ENCODE measurements at places on chromosomes 12 and 14. TPM values are rescaled to one million over a fixed set of nuclear protein-coding genes. Genes with fewer than 3 reads are reported as not detected.

CEBPE gene
- total RNA-seq = not detected

PYGL gene
- 46.6 TPM for total RNA-seq

ARL6IP4 gene
- total RNA-seq = 109 TPM

ANKRD33 gene
- 0.19 TPM for total RNA-seq

DENND5B gene
- total RNA-seq = 16.2 TPM

ART4 gene
- not detected for total RNA-seq

DNA sequence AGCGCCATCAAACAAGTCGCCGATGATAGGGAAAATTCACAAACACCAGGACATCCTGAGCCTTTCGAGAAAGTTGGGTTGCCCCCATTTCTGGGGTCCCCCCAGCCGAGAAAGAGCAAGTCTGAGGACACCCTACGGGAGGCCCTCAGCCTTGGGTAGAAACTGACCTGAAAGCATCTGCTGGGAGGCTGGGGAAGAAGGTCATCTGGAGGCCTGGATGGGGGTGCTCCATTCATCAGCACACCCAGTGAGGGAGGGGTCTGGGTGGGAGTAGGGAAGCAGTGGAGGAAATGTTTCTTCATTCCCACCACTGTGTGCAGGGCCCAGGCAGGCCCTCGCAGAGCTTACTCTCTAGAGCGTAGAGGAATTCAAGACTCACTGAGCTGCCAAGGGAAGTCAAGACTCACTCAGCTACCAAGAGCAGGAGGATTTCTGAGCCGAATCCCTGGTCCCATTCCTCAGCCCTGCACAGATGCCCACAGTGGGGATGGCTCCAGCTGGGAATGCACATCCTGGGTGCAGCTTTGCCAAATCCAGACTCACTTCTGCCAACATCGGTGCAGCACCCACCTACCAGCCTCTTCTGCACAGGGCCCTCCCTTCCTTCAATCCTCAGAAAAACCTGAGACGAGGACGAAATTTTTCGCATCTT, 38.1 kb downstream of the DIO3 start:
- DNase-seq = no peak

- DNase-seq = no peak
These were observed 1316.7 kb upstream of the TMEM132C start for GRCh38 chr12:126950266-126950665.

GRCh38 chr12:38149395-38150073, 167.0 kb upstream of the ALG10B start:
- DNase-seq = no peak

- no peak for DNase-seq
These were observed 18.3 kb downstream of the KRT80 start for GRCh38 chr12:52173526-52173925.

DNA sequence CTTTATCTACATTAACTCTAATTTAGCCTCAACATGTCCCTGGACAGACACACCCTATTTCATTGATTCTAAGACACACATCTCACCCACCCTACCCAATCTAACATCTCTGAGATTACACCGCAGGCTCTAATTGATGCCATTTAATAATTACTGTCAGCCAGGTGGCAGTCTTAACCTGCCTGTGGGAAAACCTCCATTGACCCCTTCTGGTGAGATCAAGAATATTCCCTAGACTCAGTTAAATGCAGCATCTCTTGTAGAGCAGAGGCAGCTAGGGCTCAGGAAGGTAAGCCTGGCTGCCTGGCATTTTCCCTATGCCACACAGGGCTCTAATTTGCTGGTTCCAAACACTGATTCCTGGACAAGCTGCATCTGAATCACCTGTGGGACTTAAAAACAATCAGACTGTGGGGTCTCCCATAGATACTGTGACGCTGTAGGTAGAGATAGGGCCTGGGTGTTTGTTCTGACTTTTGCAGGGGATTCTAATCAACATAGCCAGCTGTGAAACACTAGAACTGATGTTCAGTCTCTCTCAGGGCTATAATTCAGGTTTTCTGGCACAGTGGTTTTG, 14.3 kb downstream of the MCRS1 start:
- no peak for DNase-seq

GRCh38 chr12:124516850-124517249, 50.6 kb downstream of the NCOR2 start:
- no peak for DNase-seq

- no peak for DNase-seq
These were observed 40.1 kb downstream of the RERG start for GRCh38 chr12:15181017-15181683.

- no peak for DNase-seq
These were observed 135.0 kb downstream of the NCOR2 start for GRCh38 chr12:124432376-124432775.

GRCh38 chr12:56954958-56955355, 2.5 kb downstream of the RDH16 start:
- no peak for DNase-seq

DNA sequence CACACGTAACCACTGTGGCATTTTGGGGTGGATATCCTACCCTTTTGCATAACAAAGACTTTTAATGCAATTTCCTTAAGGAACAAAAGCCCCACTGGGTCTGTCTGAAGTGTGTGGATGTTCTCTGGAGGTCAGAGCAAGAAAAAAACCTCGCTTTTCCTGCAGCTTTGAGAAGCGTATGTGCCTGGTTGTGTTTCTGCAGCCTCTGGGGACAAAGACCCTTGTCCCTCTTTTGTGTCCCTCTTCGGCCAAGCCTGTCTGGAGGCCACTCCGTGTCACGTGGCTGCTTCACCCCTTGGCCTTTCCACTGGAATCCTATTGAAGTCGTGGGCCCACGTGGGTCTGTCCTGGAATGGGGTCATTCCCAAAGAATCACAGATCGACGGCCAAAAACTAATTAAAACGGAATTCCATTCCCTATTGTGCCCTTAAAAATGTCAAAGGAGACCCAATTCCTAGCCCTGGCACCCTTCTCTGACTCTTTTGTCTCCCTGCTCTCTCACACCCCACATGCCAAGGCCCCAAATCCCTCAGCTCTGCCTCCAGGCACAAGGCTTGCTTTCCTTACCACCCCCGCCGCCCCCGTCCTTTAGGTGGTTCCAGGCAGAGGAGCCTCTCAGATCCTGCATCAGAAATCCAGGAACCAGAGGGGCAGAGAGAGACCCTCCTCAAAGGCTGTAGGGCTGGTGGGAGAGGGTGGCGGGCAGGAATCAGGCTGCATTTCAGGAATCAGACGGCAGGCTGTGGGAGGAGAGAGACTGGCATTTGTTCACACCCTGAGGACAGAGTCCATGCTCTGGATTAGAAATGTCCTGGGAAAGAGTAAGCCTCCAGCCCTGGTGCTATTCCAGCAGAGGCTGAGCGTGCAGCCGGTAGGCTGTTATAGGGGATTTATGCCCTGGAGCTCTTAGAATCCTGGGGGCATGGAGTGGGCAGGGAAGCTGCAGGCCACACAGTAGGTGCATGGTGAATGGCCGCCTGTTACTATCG, 12.6 kb upstream of the CYP46A1 start:
- DNase-seq = no peak

DNA sequence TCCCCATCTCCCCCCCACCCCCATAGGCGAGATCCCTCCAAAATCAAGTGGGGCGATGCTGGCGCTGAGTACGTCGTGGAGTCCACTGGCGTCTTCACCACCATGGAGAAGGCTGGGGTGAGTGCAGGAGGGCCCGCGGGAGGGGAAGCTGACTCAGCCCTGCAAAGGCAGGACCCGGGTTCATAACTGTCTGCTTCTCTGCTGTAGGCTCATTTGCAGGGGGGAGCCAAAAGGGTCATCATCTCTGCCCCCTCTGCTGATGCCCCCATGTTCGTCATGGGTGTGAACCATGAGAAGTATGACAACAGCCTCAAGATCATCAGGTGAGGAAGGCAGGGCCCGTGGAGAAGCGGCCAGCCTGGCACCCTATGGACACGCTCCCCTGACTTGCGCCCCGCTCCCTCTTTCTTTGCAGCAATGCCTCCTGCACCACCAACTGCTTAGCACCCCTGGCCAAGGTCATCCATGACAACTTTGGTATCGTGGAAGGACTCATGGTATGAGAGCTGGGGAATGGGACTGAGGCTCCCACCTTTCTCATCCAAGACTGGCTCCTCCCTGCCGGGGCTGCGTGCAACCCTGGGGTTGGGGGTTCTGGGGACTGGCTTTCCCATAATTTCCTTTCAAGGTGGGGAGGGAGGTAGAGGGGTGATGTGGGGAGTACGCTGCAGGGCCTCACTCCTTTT, 2.7 kb downstream of the GAPDH start:
- DNase-seq = no peak

GRCh38 chr12:53995378-53996239, 4.4 kb upstream of the HOXC9 start:
- DNase-seq = no peak

- no peak for DNase-seq
These were observed 60.3 kb upstream of the BCL2L14 start for GRCh38 chr12:12010277-12011039.

GRCh38 chr12:15856097-15856982, 25.8 kb upstream of the STRAP start:
- DNase-seq = peak; percentile 58

DNA sequence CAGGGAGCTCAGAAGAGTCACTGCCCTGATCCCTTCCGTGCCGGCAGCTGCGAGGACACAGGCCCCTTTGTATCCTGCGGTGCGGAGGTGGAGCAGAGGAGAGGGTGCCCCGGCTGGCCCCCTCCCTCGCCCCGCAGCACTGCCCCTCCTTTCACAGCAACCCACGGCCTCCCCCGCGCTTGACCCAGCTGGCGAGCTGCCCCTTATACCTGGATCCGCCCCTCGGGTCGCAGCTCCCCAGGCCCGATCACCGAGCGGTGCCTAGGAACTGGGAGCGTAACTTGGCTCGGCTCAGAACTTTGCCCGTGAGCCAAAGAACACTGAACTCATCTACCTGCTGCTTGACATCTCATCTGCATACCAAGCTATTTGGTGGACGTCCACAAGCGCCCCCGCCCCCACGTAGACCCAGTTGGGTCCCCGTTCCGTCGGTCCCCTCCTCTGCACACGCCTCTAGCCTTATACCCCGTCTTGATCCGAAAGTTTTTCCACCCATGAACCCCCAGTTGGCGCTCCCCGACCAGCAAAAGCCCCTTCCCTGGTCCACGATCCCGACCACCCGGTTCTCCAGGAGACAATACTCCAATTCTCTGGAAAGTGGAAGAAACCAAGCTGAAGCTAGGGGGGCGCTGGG, 697 bp upstream of the DNAJC14 start:
- peak; percentile 84 for DNase-seq

DNA sequence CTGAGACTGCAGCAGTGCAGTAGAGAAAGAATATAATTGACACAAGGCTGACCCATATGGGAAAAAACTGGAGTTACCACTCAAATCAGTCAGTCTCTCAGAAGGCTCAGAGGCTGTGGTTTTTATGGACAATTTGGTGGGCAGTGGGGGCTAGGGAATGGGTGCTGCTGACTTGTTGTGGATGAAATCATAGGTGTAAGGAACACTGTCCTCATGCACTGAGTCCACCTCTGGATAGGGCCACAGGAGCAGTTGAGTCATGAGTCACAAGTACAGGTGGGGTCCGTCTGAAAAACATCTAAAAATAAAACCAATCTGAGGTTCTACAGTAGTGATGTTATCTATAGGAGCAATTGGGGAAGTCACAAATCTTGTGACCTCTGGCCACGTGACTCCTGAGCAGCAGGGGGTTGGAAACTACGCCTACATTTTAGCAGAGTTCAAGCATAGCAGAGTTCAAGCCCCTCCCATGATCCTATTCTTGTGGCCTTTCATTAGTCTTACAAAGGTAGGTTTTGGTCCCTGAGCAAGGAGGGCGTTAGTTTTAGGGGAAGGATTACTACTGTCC, 18.1 kb upstream of the SGPP1 start:
- DNase-seq = no peak

DNA sequence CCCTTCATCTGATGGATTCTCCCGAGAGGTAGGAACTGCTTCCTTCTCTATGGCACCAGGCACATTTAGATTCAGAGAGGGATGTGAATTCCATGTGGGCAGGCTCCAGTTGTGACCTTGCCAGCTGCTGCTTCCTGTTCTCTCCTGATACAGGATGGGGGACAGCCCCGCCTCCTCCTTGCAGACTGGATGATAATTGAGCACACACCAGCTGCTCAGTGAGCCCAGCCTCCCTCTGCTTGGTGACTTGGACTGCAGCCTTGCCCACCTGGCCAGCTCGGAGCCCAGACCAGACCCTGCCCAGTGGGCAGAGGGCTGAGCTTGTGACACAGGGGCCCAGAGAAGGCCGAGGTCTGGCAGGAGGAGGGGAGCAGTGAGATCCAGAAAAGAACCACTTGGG, 90.2 kb downstream of the CALM1 start:
- no peak for DNase-seq

DNA sequence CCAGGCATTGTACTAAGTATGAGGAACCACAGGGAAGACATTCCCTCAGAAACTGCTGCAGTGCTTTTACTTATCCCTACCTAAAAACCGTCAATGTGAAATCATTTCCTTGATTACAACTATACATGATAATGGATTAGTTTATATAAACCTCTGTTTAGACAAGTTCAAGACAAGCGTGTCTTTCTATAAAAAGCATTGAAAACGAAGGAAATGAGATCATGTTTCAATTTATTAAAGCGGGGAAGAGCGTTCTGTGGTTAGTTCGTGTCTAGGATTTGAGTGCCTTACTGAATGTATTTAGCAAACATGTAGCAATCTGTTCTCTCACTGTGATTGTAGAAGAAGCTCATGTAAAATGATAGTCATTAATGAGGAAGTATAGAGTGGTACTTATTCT, 37.5 kb downstream of the GALC start:
- no peak for DNase-seq

- no peak for DNase-seq
These were observed 2.2 kb downstream of the ARHGAP5 start for GRCh38 chr14:32079264-32079663.

DNA sequence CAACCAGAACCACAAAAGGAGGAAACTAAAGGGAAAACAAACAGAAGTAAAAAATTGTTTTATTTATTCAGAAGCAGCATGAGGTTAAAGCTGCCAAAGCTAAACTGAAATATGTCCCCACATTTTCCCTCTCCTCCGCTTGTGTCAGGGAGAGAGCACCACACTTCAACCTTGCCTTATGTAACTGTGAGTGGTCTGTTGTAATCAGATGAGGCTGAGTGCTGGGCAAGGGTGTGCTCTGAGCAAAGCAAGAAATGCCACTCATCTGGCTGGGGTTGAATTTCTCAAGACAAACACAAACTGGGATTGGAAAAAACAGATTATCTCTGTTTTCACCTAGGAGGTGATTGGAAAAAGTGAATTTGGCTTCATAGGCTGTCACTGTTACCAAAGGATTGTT, 12.2 kb downstream of the CAPZA3 start:
- no peak for DNase-seq

GRCh38 chr12:106251631-106252455, 4.0 kb upstream of the CKAP4 start:
- no peak for DNase-seq

DNA sequence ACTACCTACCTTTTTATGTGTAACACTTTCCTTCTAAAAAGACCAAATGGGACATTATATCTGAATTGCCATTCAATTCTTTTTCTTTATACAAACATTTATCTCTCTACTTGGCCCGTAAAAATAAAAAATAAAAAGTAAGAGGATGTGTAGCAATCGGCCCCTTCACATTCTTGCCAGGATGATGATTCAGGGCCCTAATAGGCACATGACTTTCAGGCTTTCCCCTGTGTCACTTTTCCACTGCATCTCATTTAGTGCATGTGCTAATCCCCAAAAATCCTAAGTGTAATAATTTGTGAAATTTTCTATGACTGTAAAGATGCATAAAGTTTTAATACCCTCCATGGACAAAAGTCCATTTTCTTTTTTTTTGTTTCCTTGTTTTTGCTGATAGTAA, 23.0 kb upstream of the ATP2B1 start:
- DNase-seq = no peak

GRCh38 chr12:51839310-51839947, 9.1 kb downstream of the FIGNL2 start:
- no peak for DNase-seq

GRCh38 chr14:59275668-59276067, 87.2 kb downstream of the DAAM1 start:
- DNase-seq = no peak

- no peak for DNase-seq
These were observed 7.4 kb upstream of the IGFBP6 start for GRCh38 chr12:53090105-53090504.

Data from H1 (cell line).